ENCODE measurements at places on chromosomes 13 and 19.

- no peak for DNase-seq
Measured at GRCh38 chr19:37304190-37304883, 66.6 kb upstream of the ZNF527 start.

- DNase-seq: no peak
Measured at GRCh38 chr19:38812009-38812840, 520 bp downstream of the LGALS4 start.

DNA sequence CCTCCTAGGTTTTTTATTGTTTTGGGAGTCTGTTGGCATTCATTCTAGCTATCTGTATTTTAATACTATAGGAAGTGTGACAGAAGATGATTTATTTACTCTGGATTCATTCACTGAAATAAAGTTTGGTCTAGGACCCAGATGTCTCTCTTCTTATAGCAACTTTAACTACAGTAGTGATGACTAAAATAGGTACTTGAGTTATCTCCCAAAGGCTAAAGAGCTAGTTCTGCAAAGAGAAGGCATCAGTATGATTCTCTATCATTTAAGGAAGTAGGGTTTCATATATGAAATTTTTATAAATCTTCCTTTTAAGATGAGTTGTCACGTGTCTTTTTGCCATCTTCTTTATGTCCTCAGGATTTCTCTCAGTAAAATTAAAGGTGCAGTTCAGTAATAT is 507.4 kb downstream of the KCTD12 start:
- no peak for DNase-seq

DNA sequence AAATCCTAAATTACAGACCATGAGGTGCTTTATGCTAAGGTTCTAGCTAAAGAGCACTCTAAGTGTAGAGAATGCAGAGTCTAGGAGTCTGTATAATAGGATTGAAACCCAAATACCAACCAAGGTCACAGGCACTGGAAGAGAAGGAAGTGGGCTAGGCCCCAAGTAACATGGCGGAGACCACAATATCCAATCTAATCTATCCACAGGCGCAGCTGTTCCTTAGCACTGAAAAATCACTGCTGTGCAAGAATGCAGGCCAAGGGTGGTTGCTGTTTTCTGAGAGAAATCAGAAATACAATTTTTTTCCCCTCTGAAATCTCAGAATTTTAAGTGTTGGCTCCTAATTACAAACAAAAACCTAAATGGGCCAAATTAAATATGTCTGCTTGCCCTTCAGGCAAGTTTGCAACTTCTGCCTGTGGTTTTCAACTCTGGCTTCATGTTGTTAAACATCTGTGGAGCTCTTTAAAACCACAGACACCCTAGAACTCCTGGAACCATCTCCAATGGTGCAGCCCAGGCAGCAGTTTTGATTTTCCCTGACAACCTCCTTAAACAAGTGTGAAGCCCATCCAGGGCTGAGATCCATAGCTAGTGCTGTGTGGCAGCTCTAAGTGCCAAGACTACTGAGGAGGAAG is 6.1 kb downstream of the RANBP3 start:
- no peak for DNase-seq

DNA sequence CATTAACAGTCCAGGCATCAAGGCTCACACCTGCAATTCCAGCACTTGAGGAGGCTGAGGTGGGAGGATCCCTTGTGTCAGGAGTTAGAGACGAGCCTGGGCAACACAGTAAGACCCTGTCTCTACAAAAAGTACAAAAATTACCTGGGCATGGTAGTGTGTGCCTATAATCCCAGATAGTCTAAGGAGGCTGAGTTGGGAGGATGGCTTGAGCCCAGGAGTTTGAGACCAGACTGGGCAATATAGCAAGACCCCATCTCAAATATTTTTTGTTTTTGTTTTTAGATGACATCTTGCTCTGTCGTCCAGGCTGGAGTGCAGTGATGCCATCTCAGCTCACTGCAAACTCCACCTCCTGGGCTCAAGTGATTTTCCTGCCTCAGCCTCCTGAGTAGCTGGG is 40.1 kb upstream of the ONECUT3 start:
- no peak for DNase-seq

- DNase-seq: no peak
Measured at GRCh38 chr13:97385854-97386253, 48.1 kb upstream of the RAP2A start.

- DNase-seq: no peak
Measured at GRCh38 chr19:57888560-57889231, at the start of gene ZNF814. Gene ZNF814 (minus strand): TSS chr19:57889037. CDS start chr19:57888802, 235 bp downstream.

DNA sequence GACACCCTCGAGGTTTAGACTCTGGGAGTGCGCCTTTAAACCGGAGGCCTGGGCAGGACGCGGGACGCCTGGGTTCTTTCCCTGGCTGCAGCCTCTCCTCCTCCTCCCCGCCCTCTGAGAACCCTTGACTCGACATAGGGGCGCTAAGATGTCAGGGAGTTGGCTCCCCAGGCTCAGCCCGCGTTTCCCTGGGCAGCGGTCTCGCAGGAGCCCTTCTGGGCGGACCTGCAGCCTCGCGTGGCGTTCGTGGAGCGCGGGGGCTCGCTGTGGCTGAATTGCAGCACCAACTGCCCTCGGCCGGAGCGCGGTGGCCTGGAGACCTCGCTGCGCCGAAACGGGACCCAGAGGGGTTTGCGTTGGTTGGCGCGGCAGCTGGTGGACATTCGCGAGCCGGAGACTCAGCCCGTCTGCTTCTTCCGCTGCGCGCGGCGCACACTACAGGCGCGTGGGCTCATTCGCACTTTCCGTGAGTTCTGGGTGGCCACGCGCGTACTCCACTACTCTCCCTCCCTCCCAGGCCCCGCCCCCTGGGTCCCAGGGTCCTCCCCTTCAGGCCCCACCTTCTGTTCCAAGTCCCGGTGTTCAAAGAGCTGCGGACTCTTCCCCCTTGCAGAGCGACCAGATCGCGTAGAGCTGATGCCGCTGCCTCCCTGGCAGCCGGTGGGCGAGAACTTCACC is 1.3 kb downstream of the ICAM5 start:
- no peak for DNase-seq

DNA sequence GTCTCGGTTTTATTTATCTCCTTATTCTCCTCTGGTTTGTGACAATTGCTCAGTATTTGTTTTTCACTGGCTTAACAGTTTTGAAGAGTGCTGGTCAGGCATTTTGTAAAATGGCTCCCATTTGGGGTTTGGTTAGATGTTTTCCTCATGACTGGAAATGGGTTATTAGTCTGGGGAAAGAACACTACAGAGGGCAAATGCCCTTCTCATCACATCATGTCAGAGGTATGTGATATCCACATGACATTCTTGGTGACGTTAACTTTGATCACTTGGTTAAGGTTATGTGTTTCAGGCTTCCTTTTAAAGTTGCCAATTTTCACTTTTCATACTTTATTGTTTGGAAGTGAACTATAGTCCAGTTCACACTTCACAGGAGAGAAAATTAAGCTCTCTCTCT is 74.8 kb upstream of the KLHL1 start:
- no peak for DNase-seq

GRCh38 chr19:51466723-51467122 is 8.5 kb upstream of the SIGLEC8 start:
- no peak for DNase-seq

- no peak for DNase-seq
Measured at GRCh38 chr19:43596842-43597461, 557 bp downstream of the ZNF576 start.

GRCh38 chr19:54252243-54252642 is 4.8 kb downstream of the LILRB5 start:
- no peak for DNase-seq

GRCh38 chr13:63184693-63185092 is 1769.0 kb upstream of the PCDH20 start:
- no peak for DNase-seq

DNA sequence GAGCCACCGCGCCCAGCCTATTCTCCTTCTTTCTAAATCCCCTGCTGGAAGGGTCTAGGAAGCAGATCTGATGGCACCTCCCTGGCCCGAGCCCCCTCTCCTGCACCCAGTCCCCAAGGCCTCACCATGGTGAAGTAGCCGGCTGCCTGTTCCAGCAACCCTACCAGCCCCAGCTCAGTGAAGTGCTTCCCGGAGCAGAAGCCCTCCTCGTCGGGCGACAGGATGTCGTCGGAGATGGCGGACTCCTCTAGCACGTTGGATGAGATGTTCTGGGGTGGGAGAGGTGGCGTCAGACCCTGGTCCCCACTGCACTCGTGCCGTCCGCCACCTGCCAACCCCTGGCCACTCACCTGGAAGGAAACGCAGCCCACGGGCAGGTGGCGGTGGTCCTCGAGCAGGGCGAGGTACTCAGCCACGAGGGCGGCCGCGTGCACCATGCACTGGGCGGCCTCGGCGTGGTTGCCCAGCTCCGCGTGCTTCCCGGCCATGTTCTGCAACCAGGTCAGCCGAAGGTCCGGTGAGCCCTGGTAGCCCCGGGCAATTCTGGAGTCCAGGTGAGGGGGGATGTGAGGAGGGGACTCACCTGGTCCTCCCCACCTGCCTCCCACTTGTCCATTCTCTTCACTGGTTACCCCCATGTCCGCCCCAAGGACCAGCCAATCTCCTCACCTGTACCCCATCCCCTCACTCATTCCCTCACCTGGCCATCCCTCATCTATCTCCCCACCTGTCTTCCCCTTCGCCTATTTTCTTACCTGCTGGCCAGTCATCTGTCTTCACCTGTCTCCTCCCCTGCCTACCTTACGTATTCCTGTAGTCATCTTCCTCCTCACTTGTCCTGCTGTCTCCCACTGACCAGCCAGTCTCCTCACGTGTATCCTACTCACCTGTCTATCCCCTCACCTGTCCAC is 11.5 kb upstream of the KANK2 start:
- no peak for DNase-seq

DNA sequence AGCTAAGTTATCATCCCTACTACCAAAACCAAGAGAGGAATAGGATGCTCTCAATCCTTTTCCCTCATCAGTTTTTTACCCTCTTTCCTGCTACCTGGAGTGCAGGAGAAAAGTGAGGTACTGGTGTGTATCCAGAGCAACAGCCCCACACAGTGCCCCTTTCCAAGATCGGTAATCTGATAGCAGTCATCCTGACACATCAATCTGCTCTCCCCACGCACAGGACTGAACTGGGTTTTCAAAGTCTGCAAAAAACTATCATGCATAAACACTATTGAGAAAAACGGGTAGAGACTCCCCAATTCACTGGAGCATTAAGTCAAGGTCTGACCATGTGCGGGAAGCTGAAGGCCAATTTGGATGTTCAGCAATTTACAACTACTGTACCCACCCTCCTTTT is 284.8 kb downstream of the RBM26 start:
- DNase-seq: peak; percentile 41

- DNase-seq: no peak
Measured at GRCh38 chr19:47719047-47719859, 6.0 kb downstream of the EHD2 start.

- no peak for DNase-seq
Measured at GRCh38 chr13:108315273-108315672, 45.8 kb downstream of the TNFSF13B start.

DNA sequence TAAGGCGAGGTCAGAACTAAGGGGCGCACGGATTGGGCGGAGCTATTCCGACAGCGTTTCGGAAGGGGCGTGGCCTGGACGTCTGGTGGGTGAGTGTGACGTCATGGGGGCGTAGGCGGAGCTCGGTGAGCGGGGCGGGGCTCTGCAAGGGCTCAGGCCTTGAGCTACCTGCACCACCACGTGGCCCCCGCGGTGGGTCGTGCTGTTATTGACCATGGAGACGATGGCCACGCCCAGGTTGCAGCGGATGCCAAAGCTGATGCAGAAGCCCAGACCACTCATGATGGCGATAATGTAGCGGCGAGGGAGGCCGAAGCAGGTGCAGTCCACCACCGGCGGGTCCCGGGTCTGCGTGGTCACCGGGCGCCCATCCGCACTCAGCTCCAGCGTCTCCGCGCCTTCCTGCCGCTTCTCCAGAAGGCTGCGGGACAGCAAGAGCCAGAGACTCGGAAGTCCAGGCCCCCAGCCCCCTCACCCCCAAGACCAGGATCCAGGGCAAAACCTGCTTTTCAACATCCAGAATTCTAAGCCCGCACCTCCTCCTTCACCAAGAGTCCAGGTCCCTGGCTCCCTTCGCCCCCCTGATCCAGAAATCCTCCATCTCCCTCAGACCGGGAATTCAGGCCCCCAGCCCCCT is 4.8 kb downstream of the SLC17A7 start:
- no peak for DNase-seq

DNA sequence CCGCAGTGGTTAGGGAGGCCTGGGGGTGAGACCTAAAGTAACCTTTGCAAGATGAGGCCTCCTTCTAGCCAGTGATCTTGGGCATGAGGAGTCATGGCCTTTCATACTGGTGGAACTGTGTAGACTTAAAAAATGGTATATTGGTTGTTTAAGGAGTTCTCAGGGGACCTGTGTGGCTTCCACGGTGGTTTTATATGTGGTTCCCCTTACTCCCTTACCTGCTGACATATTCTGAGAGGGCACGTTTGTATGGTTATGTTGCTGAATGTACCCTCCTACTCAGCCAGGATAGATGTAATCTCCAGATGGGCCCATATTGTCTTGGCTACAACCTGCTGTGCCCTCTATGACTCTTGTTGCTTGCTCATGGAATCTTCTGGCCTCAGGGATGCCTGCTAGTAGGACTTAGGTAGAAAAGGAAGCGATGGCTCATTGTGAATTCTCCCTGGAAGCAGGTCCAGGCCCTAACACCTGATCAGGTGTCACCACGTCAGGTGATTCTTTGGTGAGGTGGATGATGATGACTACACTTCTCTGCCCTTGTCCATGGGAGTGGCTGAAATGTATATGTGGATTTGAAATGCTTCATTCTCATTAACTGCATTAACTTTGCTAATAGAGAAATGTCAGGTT is 1.8 kb downstream of the ZNF460 start:
- no peak for DNase-seq

GRCh38 chr13:78977311-78977710 is 318.4 kb upstream of the OBI1 start:
- no peak for DNase-seq

GRCh38 chr13:96544957-96545356 is 449.3 kb downstream of the OXGR1 start:
- DNase-seq: no peak

DNA sequence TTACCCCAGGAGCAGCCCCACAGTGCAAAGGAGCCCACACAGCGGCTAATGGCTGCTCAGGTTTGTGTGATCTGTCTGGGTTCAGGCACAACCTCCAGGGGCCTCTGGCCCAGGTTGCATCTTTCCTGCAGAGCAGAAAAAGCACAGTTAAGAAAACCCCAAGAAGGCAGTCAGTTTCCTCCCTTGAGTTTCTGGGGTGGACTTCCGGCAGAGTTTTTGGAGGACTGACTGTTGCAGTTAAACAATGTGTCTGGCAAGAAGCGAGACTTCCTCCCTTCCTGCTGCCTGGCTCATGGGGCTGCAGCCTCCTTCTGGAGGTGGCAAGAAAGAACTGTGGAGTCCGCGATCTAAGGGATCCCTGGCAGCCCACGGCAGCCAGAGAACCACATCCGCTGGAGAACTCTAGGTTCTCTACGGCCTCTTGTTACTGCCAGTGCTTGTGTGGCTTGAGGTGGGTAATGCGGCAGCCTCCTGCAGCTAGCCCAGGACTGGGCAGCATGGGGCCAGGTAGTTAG is 114.4 kb downstream of the ZDHHC20 start:
- no peak for DNase-seq

Measured in NCI-H1092 treated with DMSO at 0.1 percent for 48 hours (cell line).